Mammary epithelial cell (primary cell): ENCODE measurements at places on chromosomes 4 and X. TPM values are rescaled to one million over a fixed set of nuclear protein-coding genes. Genes with fewer than 3 reads are reported as not detected.

- DNase-seq: no peak
These were observed 648.8 kb downstream of the IQCM start for GRCh38 chr4:149166876-149167275.

GRCh38 chrX:103276581-103277002 is at the start of gene TCEAL5:
TCEAL5 (minus strand) TSS chrX:103276750; CDS start chrX:103274563, 2,187 bp downstream.
- no peak for DNase-seq

- DNase-seq: no peak
These were observed 7.4 kb downstream of the NPNT start for GRCh38 chr4:105902550-105903262.

The GPRASP1 gene
- 1.3 TPM for total RNA-seq

- DNase-seq: no peak
These were observed 35.9 kb downstream of the AFF1 start for GRCh38 chr4:86970447-86971354.

- DNase-seq: no peak
These were observed 343.7 kb downstream of the PDHA2 start for GRCh38 chr4:96183611-96184010.

- no peak for DNase-seq
These were observed 410.8 kb downstream of the PCDH7 start for GRCh38 chr4:31130930-31131329.

The PTCHD1 gene
- not detected for total RNA-seq

The RAB9A gene
- 37.2 TPM for total RNA-seq

The SLC49A3 gene
- not detected in 2 replicates for total RNA-seq

GRCh38 chr4:24382381-24382780 is 202.0 kb downstream of the DHX15 start:
- peak; percentile 4 for DNase-seq

The PCDH11X gene
- not detected in 2 replicates for total RNA-seq

DNA sequence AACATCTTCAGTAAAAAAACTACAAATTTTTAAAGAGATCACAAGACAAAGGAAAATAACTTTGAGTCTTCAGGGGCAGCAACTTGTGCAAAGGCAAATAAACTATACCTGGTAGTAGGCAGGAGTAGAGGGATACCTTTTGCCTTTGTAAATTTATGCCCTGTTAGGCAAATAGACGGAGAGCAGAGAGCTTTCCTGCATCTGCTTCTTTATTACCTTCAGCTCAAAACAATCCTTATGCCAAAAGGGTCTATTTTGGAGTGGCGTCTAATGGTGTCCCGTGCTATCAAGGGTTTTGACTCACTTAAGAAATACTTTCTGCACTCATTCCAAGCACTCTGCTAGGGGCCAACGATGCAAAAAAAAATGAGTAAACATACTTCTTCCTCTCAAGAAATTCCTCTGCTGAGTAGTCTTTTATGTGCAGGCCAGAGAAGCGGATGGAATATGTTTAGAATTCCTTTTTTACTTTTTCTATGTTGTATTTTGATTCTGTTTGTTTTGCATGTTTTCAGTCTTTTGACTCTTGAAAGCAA is 131.9 kb downstream of the ANXA5 start:
- DNase-seq: no peak

The KLB gene
- total RNA-seq: 0.17 TPM

GRCh38 chr4:15234116-15234855 is 193.5 kb upstream of the C1QTNF7 start:
- DNase-seq: peak; percentile 44

GRCh38 chr4:68858039-68858438 is 42.2 kb downstream of the UGT2B10 start:
- DNase-seq: no peak

GRCh38 chr4:16622826-16623225 is 275.6 kb downstream of the LDB2 start:
- DNase-seq: no peak

DNA sequence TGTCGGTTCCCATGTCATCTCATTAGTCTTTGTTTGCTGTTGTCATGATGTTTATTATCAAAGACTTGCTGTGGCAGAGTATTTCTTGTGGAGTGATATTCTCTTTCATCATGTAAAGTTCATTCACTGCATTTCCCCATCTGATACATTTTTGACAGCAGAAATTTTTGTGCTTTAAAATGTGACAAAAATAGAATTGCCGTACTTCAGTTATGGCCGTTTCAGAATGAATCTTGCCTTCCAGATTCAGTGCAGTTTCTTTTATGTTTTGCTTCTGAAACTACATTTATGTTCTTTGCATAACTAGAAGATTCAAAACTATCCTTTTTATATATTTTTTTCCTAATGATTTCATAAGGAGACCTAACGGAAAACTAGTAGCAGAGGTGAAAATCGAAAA is 10.0 kb downstream of the CSTF2 start:
- DNase-seq: no peak

DNA sequence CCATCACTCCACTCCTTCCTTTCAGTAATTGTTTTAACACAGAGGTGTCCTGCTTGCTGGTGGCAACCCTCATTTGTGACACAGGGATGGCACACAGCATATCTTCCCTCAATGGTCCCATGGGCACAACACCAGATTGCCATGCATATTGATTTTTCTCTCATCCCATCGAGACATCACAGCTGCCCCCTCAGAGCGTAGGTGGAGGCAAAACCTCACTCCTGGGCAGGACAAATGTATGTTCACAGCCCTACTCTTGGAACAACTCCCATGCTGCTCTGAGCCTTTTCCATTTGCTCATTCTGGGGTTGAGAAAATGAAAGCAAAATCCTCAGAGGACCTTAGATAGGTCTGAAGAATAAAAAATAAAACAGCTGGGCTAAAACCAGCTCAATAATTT is 172.2 kb downstream of the GABRB1 start:
- no peak for DNase-seq

DNA sequence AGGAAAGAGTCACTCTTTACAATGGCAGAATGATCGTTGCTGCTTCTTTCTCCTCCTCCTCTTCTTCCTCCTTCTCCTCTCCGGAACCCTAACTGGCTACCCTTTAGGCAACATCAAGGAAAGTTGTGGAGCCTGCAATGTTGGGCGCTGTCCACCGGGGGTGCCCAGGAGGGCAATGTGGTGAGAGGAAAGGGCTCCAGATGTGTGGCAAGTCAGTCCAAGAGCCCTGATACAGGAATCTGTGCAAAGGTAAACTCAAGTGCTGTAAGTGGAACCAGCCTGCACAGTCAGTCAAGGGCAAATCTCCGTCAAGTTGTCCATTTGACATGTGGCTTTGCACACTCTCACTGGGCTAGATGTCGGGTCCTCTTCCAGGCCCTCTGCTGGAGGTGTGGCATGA is 2.8 kb downstream of the RTL5 start:
- no peak for DNase-seq

DNA sequence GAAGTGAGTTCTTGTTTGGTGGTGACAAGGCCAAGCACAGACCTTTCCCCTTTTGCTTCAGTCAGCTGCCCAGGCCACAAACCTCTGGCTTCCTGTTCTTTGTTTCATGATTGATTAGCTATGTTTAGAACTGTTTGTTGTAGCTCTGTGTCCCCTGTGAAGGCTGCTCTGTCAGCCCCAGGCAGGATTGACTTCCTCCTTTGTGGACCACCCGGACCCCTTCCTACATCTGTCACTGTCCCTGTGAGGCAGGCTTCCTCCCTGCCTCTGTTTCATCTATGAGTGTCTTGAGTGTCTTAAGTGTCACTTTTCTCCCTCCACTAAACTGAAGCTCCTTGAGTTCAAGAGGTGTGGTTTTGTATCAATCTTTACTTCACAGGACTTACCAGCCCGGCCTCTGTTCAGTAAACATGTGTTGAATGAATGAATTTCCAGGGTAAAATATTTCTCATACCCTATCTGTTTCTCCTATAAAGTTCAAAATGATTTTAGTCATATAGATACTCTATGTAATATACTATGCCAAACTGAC is 83.5 kb downstream of the ZNF674 start:
- no peak for DNase-seq

GRCh38 chrX:70592091-70592490 is 147.5 kb downstream of the DLG3 start:
- DNase-seq: peak; percentile 84
